NCI-H2227 treated with DMSO at 0.1 percent for 48 hours (cell line): ENCODE measurements at places on chromosomes 3 and 15.

DNA sequence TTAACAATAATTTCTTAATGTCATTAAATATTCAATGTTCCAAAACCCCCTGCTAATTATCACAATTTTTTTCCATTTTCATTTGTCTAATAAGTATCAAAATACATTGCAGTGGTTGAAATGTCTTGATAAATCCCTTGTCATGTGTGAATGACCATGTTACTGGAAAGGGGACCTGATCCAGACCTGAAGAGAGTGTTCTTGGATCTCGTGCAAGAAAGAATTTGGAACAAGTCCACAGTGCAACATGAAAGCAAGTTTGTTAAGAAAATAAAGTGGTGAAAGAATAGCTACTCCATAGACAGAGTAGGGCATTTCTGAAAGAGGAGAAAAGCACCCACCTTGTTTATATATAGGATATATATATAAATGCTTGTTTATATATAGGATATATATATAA lies 10.4 kb upstream of the SELENOK start:
- no peak for DNase-seq

GRCh38 chr3:138222942-138223287 lies 35.8 kb downstream of the ARMC8 start:
- no peak for DNase-seq

- no peak for DNase-seq
Measured at GRCh38 chr3:187288131-187288854, 3.2 kb downstream of the MASP1 start.

- DNase-seq: no peak
Measured at GRCh38 chr3:126129398-126129891, 45.5 kb upstream of the SLC41A3 start.

DNA sequence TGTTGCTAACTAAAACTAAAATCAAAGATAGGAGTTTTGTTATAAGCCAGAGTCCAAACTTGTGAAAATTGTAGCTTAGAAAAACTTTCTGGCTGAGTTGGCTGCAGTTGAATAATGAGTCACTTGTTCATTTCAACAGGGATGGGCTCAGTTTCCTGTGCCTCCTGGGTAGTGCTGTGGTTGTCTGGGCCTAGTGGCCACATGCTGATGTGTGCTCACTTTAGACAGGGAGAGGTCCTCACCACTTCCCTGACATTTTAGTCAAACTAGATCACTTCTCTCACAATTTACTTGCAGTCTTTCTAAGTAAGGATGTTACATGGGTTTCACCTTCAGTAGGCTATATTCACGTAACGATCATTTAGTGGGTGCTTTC lies 6.3 kb upstream of the UBE2Q2 start:
- no peak for DNase-seq

DNA sequence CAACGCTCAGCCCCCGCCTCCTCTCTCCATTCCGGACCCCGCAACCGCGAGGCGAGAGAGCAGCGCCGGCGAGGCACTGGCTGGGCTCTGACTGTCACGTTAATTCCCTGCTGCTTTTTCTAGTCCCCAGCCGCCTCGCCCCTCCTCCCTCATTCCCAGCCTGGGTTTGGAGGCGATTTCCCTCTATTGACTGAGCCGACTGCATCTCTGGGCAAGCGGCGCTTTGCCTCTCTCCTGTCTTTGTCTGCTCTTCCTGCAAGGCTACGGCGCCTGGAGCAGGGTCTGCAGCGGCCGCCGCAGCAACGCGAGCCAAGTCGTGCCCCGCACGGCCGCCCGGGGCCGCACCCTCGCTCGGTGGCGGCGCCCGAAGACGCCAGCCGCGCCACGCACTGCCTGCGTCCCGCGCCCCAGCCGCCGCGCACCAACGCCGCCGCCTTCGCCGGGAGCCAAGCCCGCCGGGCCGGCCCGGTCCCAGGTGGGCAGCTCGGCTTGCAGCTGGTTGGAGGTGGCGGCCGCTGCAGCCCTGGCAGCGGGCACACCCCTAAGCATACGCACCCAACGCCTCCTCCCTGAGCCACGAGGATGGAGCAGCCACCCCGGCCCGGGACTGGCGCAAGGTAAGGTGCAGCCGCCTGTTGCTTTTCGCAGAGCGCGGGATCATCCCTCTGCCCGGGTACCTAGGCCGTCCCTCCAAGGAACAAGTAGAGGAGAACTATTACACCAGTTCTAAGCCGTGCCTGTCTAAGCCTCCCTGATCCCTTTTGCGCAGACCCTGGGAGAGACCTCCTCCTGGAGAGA lies at the start of gene LRRC3B:
Gene LRRC3B, plus strand, starts transcription at position 152 of the 798 bp plus-strand sequence. CDS start 86,901 bp downstream, outside the sequence.
- DNase-seq: no peak
